ENCODE measurements at places on chromosomes 2 and 18. TPM values are rescaled to one million over a fixed set of nuclear protein-coding genes. Genes with fewer than 3 reads are reported as not detected.

- no peak for DNase-seq
These were observed 674.3 kb downstream of the IRS1 start for GRCh38 chr2:226125176-226125883.

- DNase-seq, result no peak
These were observed 39.6 kb downstream of the KCTD18 start for GRCh38 chr2:200470230-200470629.

DNA sequence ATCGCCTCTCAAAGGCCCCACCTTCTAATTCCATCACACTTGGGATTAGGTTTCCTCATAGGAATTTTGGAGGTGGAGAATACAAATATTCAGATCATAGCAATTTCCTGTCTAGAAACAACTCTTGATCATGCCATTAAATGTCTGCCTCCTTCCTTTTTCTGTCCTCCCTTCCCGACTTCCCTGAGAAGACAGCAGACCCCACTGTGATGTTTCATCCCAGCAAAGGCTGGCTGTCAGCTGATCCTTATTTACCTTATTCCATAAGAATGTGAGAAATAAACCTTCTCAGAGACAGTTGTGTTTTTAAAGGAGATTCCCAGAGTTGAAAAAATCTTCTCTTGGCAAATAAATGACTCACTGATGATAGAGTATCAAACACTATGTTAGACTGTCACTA lies 133.9 kb downstream of the TDRD15 start:
- no peak for DNase-seq

CLEC4F gene
- not detected for polyA plus RNA-seq

INHA gene
- 0.46 TPM for polyA plus RNA-seq
